Large intestine (tissue), 12 donors: ENCODE measurements at places on chromosomes 1 and 21. TPM values are rescaled to one million over a fixed set of nuclear protein-coding genes. Genes with fewer than 3 reads are reported as not detected.

IFI44 gene
- 14.5 TPM for polyA plus RNA-seq

SLC6A17 gene
- 0.33 TPM for polyA plus RNA-seq

TDRD5 gene
- 0.40 TPM for polyA plus RNA-seq

TBX15 gene
- polyA plus RNA-seq: 0.04 TPM

KCNJ15 gene
- 0.25 TPM for polyA plus RNA-seq

KLHDC7A gene
- polyA plus RNA-seq: 4.0 TPM

FMO2 gene
- polyA plus RNA-seq: 0.28 TPM

PROK1 gene
- 0.13 TPM for polyA plus RNA-seq
